ENCODE measurements at places on chromosomes 3 and 15.
A peak's percentile ranks its signal among the peaks of the same experiment; 100 is the strongest.

DNA sequence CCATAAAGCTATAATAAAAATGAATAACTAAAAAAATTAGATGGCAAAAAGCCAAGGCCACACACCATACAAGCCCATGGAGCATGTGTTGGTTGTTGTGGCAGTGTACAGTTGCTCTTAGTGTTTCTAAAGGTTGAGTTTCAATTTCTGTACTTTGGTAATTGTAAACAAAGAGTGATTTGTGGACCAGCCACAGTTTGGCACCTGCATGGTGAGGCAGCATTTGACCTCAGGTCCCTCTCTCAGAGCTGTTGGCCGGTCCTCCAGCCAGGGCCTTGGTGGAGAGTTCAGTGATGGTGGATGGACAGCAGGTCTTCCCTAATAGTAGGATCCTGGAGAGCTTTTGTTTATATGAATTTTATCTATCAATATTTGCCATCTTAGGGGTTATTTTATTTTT, 5.6 kb downstream of the ACAD9 start:
- DNase-seq: no peak

DNA sequence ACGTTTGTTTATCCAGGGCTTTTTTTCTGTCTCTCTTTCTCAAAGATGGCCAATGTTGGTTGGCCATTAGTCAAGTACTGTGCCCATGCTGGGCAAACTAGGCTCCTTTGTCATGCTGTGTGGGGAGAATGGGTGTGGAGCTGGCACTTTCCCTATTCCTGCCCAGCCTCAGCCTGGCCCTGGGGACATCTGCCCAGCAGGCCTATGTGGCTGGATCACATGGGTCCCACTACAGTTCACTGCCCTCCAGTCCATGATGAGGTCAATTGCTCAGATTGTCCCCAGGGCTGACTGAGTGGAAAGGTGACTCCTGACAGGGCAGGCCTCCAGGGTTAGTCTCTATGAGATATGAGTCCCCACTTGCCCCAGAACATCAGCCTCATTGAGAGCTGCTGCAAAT, 54.4 kb upstream of the HERC1 start:
- no peak for DNase-seq

DNA sequence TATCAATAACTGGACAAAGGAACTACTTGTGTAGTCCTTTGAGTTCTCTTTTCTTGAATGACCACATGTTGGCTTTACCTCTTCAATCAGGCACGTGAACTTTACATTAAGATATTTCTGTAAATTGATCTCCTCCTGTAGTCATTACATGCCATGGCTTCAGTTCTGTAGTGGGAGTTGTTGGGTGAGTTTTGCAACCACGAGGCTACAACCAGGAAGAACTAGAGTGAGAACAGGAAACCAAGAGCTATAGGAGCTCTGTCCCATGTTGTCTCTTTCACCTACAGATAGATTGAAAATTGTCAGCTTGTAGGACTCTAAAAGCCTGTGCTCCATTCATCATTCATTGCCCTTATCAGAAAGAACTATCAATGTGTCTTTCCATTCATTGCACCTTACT, 2.0 kb downstream of the RSRC1 start:
- DNase-seq: no peak

GRCh38 chr3:29515451-29515850, 234.6 kb downstream of the RBMS3 start:
- DNase-seq: no peak

GRCh38 chr15:76512971-76513370, 176.4 kb downstream of the ISL2 start:
- no peak for DNase-seq

- DNase-seq: no peak
Measured at GRCh38 chr3:42651248-42652091, 2.0 kb upstream of the ZBTB47 start.

GRCh38 chr3:134505485-134505884, 19.6 kb downstream of the CEP63 start:
- no peak for DNase-seq

DNA sequence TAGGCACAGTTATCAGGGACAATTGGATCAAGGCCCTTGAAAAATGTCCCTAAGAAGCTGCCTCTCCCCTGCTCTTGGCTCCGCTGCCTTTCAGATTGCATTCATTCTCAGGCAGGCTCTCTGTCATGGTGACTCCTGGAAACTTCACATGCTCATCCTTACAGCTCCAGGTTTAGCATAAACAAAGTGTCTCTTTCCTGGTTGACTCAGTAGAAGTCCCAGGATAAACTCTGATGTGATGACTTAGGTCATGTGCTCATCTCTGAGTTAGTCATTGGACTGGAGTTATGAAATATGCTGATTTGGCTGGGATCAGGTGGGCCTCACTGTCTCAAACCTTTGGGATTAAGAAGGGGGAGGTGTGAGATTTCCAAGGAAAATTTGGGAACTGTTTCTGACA, 243.8 kb downstream of the ZNF621 start:
- no peak for DNase-seq

GRCh38 chr15:22262613-22263020, 182.3 kb downstream of the OR4M2 start:
- no peak for DNase-seq

- DNase-seq: no peak
Measured at GRCh38 chr15:99931703-99932603, 198.7 kb upstream of the LYSMD4 start.

GRCh38 chr15:67174864-67175573, 79.4 kb downstream of the AAGAB start:
- no peak for DNase-seq

DNA sequence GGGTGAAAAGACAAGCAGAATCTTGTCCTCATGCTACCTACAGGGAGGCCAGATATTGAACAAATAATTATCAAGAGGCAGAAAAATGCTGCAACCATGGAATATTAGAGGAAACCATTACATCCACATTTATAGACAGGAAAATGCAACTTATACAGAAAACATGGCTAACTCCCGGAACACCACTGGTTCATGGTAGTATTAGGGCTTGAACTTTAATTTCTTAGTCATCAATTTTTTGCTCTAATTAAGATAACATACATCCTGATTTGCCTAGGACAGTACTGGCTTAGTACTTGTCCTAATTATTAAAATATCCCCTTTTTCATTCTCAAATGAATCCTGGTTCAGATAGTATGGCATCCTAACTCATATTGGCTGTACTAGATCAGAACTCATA, 76.3 kb upstream of the TGFBR2 start:
- DNase-seq: no peak

- no peak for DNase-seq
Measured at GRCh38 chr3:36653095-36653494, 111.3 kb downstream of the DCLK3 start.

- no peak for DNase-seq
Measured at GRCh38 chr3:175885231-175885766, 1026.2 kb downstream of the NAALADL2 start.

DNA sequence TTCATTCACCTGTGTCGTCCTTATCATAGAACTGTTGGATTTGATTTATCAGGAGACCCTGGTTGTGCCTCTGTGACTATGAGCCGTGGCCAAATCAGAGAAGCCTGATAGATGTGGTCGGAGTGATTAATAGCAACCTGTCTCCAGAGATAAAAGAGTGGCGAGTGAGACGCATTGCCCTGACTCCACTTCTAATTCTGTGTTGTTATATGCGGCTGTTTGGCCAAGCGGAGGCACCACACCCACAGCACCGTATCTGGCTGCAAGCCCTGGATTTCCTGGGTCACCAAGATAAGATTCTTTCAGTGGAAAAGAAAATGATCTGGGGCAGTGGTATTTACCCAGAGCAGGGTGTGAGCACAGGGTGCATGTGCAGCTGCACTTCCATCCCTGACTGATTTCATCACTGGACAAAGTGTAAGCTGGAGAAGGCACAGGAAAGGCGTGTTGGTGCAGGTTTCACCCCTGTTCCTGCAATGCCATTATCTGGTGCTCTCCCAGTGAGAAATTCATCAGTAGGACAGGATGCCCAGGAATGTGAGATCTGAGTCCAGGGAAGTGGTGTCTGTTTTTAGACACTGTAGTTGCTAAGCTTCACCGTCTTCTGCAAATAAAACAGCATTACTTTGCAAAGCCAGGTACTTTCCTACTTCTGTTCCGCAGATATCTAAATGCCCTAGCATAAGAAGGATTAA, 84.6 kb downstream of the CD47 start:
- no peak for DNase-seq

GRCh38 chr15:65371976-65372786, 5.6 kb downstream of the IGDCC3 start:
- no peak for DNase-seq

DNA sequence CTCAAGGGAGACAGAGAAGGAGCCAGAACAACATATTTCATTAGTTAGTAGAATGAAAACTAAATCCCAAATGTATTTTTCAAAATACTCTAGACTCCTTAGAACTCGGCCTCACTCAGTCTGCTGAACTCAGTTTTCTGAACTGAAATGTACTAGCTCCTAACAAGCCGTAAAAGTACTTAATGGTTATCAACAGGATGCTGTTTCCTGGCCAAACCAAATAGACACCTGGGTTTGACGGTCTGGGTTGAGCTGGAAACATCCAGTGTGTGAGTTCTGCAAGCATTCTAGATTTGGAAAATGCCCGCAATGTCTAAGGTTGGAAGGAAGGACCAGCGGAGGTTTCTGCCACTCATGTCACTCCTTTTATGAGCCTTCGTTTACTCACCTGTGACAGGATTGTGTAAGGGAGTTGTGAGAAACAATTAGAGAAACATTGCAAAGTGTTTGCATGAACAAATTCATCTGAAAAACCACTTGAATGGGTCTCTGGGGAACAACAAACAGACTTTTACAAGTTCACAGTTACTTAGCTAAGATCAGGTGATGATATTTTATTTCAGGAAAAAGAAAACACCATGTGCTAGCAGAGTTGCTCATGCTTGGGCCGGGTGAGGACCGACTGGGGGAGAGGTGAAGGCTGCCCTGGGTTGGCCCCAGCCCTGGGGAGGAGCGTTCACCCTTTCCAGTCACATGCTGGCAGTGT, 151.0 kb downstream of the ALDH1A2 start:
- DNase-seq: peak; percentile 9

DNA sequence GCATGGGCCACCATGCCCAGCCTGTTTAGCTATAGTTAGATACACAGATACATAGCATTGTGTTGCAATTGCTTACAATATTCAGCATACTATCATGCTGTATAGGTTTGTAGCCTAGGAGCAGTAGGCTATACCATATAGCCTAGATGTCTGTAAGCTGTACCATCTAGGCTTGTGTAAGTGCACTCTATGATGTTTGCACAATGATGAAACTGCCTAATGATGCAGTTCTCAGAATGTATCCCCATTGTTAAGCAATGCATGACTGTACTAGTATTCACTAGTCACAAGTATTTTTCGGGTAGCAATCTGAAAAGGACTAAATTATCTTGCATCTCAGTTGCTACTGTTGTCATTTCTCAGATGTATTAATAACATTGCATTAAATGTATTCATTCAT, 16.0 kb downstream of the PIGB start:
- no peak for DNase-seq

DNA sequence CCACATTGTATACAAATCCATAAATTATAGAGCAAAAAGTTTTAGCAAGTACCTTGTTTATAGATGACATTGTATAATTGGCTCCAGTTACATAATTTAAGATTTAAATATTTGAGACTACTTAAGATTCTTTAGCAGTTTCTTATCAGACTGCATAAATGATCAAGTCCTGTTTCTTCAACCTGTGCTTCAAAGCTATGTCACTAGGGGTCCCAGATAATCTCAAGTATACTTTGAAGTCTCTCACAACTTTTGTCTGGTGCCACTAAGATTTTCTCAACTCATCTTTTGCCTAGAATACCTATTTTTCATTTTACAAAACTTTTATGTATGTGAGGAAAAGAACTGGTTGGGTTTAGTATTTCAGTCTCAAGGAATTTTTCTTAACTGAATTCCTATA, 205.5 kb downstream of the STAG1 start:
- DNase-seq: peak; percentile 6

DNA sequence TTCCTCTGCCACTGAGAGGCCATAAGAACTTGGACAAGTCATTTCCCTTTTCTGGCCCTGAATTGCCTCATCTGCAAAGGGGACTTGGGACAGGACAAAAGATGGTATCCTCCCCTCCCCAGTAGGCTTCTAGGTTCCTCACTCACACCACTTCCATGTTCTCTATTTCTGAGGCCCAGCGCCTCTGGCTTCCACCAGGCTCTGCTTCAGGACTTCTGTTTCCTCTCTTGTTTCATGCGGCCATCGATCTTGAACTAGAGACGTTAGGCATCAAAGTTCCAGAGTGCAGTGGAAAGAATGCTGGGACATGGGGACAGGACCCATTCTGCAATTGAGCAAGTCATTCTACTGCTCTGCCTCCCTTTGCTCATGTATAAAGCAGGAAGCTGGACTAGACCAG, 1.7 kb downstream of the TM4SF4 start:
- DNase-seq: no peak

DNA sequence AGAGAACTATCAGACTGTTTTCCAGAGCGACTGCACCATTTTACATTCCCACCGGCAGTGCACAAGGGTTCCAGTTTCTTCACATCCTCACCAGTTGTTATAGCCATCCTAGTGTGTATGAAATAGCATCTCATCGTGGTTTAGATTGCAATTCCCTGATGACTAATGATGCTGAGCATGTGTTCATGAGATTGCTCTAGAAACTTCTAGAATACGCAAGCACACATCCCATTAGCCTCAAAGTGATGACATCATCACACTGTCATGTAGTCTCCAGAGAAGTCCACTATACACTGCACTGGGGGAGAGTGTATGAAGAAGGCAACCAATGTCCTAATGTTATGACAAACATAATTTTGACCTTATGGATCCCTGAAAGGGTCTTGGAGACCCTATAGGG, 30.1 kb downstream of the FBLN2 start:
- no peak for DNase-seq

GRCh38 chr3:100602506-100603444, 6.6 kb upstream of the ADGRG7 start:
- DNase-seq: no peak

- DNase-seq: peak; percentile 9
Measured at GRCh38 chr3:189267981-189268613, 96.3 kb downstream of the TPRG1 start.

DNA sequence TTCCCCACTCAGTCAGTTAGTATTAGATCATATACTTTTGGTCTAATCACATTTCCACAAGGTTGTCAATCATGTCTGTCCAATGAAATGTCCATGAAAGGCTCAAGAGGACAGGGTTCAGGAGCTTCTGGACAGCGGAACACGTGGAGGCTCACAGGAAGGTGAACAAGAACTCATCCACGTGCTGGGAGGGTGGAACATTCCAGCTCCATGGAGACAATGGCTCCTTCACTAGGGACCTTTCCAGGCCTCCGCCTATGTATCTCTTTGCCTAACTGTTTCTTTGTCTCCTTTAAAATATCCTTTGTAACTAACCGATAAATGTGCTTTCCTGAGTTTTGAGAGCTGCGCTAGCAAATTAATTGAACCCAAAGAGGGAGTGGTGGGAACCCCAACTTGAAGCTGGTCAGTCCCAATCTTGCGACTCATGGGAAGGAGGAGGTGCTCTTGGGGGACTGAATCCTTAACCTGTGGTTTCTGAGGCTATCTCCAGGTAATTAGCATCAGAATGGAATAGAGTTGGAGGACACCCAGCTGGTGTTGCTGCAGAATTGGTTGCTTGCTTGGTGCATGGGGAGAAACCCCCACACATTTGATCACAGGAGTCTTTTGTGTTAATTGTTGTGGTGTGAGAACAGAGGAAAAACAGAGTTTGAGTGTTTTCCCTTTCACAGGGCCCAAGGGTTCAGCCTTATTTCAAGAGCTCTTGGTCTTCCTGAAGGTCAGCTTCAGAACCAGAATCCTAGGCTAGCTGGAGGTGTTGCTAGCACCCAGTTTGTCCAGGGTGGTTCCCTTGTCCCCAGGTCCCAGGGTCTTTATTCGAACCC, 3.0 kb upstream of the TKT start:
- DNase-seq: no peak

GRCh38 chr3:127064391-127065137, 81.6 kb downstream of the PLXNA1 start:
- DNase-seq: no peak

- DNase-seq: no peak
Measured at GRCh38 chr15:88509321-88509720, 37.2 kb downstream of the DET1 start.

Measured in HEK293T (cell line).